Hematopoietic multipotent progenitor cell treated with erythropoietin and hydrocortisone succinate and interleukin-3 and kit ligand, for 17 days (in vitro differentiated cells): ENCODE measurements at places on chromosomes 11 and 22.

GRCh38 chr22:43246188-43246587 is 59.3 kb upstream of the TTLL12 start:
- DNase-seq, result no peak

DNA sequence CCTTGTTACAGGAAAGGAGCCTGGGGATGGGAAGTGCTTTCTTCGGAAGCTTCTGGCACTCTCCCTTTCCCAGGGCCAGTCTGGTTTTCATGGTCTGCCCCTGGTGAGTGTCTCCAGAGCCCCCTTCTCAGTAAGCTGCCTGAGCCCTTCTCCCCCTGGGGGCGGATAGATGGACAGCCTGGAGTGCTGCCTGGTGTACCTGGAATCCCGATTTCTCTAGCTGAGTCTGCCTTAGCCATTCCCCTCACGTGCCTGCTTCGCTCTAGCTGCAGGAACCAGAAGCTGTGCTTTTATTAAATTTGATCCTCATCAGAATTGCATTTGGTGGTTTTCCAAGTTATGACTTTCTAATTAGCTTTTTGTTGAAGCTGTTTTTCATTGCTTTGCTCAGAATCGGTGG is 152.9 kb upstream of the NAV2 start:
- no peak for DNase-seq

DNA sequence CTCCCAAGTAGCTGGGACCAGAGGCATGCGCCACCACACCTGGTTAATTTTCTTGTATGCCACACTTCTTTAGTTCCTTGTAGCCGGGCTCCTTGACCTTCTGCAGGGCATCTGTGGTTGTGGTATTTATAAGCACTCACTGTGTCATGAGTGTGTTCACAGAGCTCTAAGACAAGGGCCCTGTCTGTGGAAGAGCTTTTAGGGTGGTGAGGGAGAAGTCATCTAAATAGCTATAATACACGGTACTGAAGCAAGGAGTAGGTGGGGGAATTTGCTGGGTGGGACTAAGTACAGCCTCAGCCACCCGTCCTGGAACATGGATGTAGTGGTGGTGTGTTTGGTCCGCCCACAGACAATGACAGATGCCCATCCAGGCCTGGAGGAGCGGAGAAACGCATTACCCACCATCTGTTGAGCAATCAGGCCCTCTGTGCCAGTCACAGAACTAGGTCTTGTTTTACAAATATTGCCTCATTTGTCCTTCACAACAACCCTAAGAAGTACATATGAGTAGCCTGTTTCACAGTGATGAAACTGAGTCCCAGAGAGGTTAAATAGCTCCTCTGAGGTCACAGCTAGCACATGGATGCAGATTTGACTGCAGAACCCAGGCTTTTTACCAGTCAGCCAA is 10.1 kb downstream of the ACO2 start:
- no peak for DNase-seq

DNA sequence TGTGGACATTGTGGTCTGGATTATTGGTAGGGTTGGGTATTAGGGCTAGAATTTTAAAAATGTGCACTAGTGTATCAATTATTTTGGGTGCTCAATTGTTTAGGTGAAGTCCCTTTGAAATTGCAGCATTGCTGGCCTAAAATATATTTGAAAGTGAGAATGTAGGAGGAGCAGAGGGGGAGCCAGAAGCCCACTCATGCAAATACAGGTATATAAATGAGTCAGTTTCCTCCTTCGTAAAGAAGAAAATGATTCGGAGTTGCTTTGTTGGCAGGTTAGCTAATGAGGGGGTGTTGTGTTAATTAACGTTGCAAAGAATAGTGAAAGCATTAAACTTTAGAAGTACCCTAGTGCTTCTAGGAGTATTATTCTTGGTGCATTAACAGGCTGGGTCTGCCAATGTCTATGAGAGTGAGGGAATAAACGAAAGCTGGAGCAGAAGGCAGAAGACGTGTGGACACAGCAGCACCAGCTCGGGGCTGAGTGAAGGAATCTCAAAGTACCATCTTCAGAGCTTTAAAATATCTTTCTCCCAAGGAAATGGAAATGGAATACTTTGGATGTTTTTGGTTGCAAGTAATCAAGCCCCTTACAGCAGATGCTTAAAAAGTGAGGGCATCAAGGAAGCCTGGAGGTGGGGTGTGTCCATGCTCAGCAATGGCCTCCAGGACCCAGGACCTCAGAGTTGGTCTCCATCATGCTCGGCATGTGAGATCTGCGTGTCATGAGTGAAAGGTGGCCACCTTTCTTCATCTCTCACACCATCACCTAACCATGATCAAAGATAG is 522.9 kb downstream of the NTM start:
- DNase-seq, result no peak
